ENCODE measurements at places on chromosomes 13 and 19.
A peak's percentile ranks its signal among the peaks of the same experiment; 100 is the strongest.

DNA sequence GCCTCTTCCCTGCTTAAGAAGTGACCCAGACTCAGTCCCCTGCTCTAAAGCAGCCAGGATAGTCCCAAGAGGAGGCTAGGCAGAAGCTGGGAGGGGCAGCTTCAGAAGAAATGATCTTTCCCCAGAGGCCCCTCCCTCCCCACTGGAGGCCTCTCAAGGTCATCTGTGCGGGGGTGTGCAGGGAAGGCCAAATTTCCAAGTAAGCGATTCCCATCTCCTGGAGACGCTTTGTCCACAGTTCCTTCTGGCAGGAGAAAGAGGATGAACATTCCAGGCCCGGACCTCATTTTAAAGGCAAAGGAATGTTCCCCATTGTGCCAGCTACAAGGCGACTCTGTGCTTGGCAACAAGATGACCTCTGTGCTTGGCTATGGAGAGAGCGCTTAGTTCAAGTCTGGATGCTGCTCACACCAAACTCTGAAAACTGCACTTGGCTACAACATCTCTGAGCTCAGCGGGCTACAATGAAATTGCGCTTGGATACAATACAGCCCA is 23.5 kb downstream of the COL5A3 start:
- no peak for DNase-seq

DNA sequence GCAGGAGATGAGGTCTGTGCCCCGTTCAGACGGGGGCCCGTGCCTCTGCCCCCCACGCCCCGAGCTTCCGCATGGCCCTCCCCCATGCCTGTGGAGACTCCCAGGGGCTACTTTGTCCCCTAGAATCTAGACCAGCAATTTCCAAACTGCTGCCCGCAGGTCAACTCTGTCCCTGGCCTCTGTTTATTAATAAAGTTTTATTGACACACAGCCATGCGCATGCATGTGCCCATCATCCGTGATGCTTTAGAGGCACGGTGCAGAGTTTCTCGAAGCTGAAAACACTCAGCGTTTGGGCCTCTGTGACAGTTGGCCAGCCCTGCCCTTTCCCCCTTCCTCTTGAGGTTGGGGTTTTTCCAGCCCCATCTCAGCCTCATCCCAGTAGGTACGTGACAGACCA is 140.0 kb downstream of the KDM4B start:
- DNase-seq = no peak

DNA sequence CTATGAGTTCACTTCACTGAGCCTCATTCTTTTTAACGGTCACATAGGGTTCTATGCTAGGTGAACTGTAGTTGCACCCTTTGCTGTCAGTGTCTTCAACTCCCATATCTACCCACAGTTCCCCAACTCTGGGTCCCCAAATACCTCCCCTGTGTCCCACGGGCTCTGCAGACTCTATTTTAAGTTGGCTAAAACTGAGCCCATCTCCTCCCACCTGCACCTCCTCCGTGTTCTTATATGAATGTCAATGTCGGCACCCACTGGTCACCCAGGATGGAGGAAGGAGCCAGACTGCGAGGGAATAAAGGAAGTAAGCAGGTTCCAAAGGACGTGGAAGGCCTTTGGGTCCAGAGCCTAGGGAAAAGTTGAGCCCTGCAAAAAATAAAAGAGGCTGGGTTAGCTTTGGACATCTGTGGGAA is 802 bp upstream of the PIN1 start:
- no peak for DNase-seq

DNA sequence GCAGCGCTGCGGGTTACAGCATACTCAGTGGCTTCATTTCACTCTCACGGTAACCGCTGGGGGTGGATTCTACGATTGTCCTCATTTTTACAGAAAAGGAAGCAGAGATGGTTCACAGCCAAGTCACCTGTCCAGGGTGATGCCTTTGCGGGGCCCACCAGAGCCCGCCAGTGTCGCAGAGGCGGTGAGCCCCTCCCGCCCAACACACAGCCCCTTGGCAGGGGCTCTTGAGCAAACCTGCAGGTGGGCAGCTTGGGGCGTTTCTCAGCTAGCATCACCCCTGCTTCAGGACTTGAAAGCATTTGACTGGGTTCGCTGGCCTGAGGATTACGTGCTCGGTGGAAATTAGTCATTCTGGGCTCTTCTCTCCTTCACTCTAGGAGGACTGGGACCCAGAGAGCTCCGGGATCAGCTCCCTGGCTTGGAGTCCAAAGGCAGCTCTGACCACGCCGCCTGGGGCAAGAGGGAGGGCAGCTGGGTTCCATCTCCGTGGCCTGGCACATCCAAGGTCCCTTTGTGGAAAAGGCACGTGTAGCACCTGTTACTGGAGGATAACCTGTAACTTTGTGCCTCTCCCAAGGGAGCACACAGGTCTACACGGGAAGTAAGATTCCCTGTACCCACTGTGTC is 62.5 kb upstream of the F7 start:
- no peak for DNase-seq

DNA sequence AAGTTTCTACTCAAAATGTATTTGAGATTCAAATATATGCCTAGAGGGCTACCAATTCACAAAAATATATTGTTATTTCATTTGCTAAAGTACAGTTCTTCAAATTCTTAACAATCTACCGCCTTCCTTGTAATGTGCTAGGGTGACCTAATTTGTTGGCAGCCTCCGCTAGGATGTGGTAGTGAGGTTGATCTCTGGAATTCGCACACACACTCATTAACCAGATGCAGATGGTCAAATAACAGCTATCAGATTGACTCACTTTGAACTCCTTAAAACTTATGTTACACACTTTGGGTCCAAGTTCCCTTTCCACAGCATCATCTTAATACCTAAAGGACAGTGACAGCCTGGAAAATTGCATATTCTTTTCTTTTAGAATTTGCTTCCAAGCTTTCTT is 367.3 kb downstream of the DCT start:
- no peak for DNase-seq

- DNase-seq = no peak
These were observed 40.2 kb downstream of the RAB20 start for GRCh38 chr13:110521296-110521680.

DNA sequence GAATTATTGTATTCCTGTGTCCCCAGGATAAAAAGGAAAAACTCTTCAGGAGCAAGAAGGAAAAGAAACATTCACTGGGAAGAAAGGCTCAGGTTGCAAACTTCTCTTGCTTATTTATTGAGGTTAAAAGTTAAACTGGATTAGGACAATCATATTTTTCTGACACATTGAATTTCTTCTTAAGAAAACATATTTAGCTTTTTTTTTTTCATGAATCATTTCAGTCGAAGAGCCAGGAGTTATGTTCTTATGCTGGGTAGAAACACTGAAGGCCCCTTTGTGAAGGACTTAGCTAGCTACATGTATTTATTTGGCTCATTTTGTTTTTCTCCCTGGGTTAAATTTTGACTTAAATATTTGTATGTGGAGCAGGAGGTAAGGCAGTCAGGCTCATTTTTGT is 434.0 kb downstream of the KLF5 start:
- DNase-seq = no peak

DNA sequence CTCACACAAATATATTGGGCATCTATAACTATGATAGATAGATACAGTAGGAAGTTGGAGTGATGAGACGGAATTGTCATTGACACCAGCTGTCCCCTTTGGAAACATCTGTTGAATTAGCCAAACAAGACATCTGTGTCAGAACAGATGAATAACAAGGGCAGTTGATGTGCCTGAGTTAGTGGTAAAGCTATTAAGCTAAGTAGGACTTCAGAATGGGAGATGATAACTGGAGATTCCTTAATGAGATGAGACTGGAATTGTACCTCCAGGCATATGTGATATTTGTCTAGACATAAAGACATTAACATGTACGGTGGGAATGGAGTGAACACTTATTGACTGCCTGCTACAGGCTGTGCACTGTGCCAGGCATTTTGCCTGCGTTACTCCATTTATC is 78.7 kb downstream of the MBNL2 start:
- DNase-seq = no peak

DNA sequence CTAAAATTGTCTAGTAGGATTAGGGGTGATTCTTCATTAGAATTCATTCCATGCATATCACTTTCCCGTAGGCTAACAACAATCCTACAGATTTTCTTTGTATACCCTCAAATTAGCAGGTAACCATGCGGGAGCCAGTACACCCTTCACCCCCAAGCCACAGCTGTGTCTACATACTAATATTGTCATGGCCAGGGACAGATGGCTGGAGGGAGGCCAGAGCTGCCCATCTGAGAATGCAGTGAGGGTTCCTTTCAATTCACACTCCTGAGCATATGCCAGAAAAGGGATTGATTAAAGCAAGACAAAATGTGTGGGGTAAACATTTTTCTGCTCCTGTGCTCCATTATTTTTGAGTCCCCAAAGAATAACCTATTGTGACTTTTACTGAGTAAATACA is 68.9 kb downstream of the FREM2 start:
- DNase-seq = no peak

- DNase-seq = no peak
These were observed 50.8 kb upstream of the XPO4 start for GRCh38 chr13:20953245-20953931.

DNA sequence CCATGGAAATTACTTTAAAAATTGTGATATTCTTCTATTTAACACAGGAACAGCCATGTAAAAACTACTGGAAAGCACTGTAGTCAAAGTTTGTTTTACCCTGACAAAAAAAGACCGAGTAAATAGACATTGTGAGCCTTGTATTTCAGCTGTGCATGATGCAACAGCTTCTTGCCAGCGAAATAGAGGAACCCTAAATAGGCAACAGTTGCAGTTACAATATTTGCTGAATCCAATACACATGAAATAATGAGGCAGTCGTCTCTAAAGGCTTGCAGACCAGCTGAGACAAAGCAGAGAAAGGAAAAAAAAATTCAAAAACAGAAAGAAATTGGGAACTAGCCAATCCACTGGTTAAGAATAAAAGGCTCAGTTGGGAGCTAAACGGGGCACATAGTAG is 1001.1 kb downstream of the OLFM4 start:
- DNase-seq = no peak

DNA sequence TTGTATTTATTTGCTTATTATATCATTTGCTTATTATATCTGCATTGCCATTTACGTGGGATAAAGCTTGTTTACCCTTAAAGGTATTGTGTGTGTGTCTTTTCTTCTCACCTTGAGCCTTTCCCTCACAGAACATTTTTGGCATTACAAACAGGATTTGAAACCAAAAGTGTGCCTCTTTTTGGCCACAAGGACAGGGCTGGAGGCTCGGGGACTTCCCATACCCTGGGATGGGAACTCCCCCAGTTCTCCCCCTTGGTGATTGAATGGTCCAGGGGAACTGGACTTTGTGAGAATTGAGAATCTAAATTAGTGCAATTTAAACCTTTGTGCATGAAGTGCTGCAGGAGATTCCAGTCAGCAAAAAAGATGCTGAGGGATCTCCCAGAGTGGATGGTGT is 2.4 kb upstream of the ZNF506 start:
- no peak for DNase-seq

DNA sequence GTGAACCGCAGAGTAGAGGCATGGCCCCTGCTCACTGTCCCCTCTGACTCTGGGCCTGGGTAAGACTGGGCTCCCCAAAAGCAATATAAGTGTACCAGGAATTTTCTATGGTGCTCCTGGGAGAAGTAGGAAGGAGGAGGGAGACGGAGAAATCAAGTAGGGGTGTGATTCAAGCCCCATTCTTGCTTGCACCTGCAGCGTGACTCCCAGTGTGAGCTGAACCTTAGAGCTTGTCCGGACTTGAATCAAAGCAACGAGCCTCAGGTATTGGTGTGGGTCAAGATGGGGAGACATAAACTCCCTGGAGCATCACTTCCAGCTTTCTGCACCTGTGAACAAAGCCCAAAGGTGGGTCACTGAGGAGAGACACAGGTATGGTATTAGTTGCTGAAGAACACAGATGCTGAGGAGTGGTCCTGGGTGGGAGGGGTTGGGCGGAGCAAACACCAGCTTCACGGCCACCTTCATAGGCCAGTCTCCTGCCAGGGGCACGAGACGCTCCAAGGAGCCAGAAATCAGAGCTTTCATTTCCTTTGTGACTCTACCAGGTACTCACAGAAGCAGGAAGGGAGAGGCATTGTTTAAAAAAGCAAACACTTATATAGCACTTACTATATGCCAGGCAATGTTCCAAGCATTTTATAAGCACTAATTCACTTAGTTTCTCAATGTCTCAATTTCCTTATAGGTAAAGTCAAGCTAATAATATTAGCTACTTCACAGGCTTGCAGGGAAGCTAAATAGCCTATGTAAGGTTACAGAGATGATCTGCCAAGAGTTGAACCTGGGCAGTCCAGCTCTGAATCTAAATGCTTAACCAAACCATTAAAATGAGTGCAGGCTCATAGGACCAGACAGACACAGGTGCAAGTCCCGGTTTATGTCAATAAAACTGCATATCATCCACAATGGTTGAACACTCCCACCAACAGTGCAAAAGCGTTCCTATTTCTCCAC is 775.3 kb downstream of the UQCRFS1 start:
- DNase-seq = no peak

- no peak for DNase-seq
These were observed 10.3 kb upstream of the ZNF83 start for GRCh38 chr19:52648336-52649016.

DNA sequence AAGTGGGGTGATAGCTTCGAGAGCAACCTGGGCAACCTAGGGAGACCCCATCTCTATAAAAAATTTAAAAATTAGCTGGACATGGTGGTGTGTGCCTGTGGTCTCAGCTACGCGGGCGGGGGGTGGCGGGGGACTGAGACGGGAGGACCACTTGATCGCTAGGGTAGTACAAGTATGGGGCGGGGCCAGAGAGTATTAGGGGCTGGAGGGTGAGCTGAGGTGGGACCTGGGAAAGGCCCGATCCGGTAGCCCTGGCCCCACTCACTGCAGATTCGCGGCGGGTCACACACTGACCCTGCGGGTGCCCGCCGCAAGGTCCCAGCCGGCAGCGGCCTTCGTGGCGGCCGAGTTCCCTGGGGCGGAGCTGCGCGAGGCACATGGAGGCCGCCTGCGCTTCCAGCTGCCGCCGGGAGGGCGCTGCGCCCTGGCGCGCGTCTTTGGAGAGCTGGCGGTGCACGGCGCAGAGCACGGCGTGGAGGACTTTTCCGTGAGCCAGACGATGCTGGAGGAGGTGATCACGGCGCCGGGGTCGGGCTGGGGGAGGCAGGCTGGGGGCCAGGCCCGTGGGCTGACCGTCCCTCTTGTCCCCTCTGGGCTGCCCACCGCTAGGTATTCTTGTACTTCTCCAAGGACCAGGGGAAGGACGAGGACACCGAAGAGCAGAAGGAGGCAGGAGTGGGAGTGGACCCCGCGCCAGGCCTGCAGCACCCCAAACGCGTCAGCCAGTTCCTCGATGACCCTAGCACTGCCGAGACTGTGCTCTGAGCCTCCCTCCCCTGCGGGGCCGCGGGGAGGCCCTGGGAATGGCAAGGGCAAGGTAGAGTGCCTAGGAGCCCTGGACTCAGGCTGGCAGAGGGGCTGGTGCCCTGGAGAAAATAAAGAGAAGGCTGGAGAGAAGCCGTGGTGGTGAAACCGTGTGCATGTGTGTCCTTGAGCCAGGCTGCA is 2.0 kb upstream of the ARHGAP45 start:
- peak; percentile 47 for DNase-seq

DNA sequence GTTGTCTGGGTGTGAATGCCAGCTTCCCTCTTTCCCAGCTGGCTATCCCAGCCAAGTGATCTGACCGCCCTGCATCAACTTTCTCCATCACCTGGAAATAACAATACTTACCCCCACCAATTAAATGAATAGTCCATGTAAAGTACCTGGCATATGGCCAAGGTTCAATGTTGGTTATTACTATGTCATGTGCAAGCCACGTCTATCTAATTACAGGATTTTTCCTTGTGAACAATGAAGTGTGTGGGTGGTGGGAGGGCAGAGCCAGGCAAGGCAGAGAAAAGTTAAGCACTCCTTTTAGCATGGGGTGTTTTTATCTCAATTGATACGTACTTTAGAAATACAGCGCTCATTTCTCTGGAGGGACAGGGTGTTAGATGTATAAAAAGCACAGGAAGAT is 121.1 kb downstream of the NHLRC3 start:
- DNase-seq = no peak

GRCh38 chr13:113216254-113217048 is 7.0 kb downstream of the CUL4A start:
- DNase-seq = no peak
